ENCODE measurements at places on chromosomes 2 and 18.

- DNase-seq, result no peak
Observed at GRCh38 chr18:44135741-44136140, 544.9 kb upstream of the SETBP1 start.

- DNase-seq, result no peak
Observed at GRCh38 chr2:152022090-152022489, 76.8 kb downstream of the CACNB4 start.

DNA sequence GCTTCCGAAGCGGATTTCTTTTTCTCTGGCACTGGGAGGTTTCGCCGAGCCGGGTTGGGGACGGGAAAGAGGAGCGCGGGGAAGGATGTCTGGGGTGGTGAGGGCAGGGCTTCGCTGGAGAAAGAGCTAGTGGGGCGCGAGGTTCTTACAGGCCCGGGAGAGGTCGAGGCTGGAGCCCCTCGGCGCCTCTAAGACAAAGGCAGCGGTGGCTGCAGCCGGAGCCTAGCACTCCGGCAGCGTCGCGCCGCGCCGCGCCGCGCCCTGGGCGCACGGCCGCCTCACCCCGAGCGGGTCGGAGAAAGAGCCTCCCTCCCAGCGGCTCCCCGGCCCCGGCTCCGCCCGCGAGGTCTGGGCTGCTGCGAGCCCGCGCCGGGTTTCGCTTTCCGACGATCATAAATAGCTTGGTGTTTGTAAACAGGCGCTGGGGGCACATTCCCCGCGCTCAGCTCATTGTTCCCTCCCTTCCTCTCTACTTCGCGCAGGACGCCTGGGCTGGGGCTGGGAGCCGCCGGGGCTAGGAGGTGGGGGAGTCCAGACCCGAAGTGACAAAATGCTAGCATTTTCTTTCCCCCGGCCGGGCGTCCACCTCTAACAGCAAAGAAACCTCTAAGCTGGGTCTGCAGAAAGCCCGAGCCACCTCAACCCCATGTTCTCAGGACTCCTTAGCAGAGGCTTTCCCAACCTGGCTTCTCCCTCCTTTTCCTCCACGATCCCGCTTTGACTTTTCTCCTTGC is 813 bp upstream of the MEIS1 start:
- DNase-seq, result no peak

- peak; percentile 1 for DNase-seq
Observed at GRCh38 chr18:61635901-61636528, 256.8 kb downstream of the RNF152 start.

- no peak for DNase-seq
Observed at GRCh38 chr2:46200100-46200690, 97.0 kb upstream of the EPAS1 start.

GRCh38 chr2:220220009-220220408 is 592.6 kb downstream of the SLC4A3 start:
- no peak for DNase-seq

- no peak for DNase-seq
Observed at GRCh38 chr18:76377359-76377756, 117.7 kb downstream of the ZNF516 start.

GRCh38 chr2:48767330-48767729 is 11.8 kb upstream of the LHCGR start:
- DNase-seq, result no peak

- DNase-seq, result no peak
Observed at GRCh38 chr2:10382354-10383061, 65.6 kb downstream of the ODC1 start.

DNA sequence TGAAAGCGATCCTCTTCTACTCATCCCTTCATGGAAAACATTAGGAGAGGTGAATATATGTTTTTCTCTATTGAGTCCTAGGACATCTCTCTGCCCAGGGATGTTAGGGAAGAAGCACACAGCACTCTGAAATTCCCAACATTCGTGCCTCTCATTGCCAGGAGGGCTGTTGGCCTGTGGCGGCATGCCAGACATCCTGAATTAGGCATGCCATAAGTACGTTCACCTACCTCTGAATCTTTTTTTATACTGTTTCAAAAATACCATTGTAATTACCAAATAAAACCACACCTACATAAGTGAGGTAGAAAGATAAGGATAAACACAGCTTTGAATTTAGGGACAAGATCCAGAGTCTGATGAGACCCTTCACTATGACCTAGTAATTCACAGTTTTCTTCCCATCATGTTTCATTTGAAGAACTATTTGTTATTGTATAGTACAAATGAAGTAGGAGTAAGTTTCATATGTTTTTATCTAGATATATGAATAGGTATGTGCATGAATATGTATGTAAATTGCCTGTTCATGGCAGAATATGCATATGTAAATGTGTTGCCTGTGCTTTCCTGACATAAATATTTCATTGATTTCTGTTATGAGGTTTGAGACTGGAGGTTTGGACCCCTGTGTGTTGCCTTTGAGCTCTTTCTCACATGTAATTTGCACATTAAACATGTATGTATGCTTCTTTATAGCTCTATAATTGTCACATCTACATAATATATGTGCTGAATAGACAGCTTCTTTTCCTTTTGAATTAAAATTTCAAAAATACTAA is 66.6 kb upstream of the STAM2 start:
- no peak for DNase-seq

DNA sequence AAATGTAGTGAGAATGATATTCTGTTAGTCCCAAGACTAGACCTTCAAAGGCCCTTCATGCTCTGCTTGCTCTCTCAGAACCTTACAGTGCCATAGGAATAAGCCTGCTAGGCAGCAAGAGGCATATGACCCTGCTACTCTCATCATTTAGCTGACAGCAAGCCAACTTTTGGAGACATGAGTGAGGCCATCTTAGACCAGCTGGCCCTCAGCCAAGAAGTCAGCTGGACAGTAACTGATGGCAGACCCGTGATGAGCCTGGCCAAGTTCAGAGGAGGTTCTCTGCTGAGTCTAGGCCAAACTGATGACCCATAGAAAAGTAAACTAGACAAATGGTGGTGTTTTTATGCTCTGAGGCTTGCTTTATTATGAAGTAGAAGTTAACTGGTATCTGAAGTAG is 82.6 kb downstream of the C18orf54 start:
- DNase-seq, result no peak

- no peak for DNase-seq
Observed at GRCh38 chr2:177606636-177607035, 214.1 kb downstream of the AGPS start.

DNA sequence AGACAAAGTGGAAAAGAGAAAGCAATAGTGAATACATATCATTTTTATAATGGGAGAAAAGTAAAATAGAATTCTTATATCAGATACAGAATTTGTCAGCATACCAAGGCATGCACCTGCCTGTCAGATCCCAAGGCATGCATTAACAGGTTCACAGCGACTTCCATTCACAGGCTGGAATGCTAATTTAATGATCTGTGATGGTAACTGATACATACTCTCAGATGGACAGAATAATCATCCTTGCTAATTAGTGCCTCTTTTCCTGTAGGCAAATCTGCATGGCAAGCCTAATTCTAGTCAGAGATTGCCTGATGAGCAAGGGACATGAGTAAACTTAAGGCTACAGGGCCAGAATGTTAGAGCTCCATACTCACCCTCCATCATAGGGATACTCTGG is 76.1 kb downstream of the PRKRA start:
- no peak for DNase-seq

GRCh38 chr2:182229297-182229696 is 197.5 kb downstream of the PDE1A start:
- DNase-seq, result no peak

DNA sequence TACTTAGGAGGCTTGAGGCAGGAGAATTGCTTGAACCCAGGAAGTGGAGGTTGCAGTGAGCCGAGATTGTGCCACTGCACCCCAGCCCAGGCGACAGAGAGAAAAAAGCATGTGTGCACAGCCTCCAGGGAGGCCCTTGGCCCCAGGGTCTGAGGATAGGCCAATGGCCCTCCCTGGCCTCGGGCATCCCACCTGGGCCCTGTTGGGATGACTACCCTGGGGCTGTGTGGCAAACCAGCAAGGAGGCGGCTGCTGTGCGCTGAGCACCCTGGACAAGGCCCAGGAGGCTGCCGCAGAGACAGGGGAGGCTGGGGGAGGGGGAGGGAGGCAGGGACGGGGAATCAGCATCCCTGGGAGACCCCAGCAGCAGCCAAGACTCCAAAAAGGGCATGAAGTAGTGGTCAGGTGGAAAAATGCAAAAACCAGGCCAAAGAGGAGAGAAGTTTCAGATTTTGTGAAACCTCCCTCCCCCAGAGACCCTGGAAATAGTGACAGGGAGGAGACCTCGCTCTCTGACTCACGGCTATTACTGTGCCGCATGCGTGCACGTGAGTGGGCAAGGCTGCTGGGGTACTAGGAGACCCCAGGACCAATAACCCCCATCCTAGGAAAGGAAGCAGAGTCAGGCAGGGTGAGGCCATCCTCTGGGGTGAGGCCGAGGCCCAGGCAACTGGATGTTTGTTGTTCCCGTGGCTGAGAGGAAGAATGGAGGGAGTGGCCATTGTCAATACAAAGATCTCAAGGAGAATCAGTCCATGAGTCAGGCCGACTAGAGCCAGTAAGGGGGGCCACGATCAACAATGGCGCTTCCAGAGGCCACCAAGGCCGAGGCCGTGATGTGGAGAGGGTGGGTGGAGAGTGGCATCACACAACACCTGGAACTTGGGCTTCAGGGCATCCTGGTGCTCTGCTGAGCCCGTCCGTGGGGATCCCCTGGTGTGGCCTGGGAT is 16.0 kb upstream of the B3GNT7 start:
- no peak for DNase-seq

DNA sequence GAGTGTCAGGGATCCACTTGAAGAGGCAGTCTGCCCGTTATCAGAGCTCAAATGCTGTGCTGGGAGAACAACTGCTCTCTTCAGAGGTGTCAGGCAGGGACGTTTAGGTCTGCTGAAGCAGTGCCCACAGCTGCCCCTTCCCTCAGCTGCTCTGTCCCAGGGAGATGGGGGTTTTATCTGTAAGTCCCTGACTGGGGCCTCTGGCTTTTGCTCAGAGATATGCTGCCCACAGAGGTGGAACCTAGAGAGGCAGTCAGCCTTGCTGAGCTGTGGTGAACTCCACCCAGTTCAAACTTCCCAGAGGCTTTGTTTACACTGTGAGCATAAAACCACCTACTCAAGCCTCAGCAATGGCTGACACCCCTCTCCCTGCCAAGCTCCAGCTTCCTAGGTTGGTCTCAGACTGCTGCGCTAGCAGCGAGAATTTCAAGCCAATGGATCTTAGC is 38.1 kb downstream of the PLEK start:
- DNase-seq, result no peak

- DNase-seq, result no peak
Observed at GRCh38 chr2:11043245-11043644, 112.0 kb upstream of the SLC66A3 start.

- DNase-seq, result no peak
Observed at GRCh38 chr2:437756-438393, 150.0 kb upstream of the ALKAL2 start.

GRCh38 chr2:44450806-44451205 is 89.1 kb downstream of the CAMKMT start:
- no peak for DNase-seq

DNA sequence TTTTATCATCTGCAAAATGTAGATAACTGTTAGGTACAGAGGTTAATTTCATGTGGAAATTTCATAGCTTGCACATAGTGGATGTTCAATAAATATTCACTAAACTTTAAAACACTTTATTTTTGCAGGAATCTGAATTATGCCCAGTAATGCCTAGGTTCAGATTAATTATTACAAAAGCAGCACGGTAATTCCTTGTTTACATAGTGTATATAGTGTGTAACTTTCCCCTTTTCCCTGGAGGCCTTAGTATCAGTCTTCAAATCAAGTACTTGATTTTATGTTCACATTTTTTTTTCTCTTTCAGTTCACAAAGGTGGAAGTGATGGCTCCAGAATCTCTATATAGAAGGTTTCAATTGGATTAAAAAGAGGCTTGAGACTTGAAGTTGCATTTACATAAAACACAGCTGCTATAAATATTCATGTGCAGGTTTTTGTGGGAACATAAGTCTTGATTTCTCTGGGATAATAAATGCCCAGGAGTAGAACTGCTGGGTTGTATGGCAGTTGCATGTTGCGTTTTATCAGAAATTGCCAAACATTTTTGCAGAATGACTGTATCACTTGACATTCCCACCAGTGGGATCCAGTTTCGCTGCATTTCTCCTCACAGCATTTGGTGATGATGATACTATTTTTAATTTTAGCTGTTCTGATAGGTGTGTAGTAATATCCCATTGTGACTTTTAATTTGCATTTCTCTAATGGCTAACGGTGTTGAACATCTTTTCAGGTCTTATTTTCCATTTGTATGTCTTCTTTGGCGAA is 27.6 kb upstream of the LGALSL start:
- DNase-seq, result no peak

GRCh38 chr2:20424300-20425290 is 22.3 kb upstream of the RHOB start:
- no peak for DNase-seq

DNA sequence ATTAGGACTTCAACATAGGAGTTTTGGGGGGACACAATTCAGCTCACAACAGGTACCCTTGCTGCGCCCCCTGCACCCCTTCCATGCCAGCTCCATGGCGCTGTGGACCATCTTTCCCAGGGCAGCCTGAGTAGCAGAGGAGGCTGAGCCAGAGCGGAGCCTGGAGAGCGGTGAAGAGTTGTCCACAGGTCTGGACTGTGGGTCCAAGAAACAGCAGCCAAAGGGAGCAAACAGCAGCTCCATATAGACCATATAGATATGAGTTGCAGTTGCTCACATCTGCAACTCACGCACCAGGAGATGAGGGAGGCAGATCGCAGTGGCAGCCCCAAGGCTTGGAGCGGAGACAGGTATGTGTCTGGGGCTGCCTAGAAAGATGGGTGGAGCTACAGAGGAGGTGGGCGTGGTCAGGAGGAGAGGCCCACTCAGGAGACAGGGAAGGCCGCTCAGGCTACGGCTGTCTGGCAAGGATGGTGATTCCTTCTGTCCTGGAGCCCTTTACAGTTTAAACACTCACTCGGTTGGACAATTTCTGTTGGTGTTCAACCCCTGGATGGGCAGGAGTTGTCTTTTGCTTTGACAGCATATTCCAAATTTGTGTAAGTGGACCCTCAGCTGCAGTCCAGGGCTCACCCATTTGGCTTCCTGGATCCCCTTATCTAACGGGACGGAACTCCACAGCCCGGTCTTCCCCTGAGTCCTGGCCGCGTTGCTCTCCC is 155.1 kb downstream of the LPIN1 start:
- no peak for DNase-seq

DNA sequence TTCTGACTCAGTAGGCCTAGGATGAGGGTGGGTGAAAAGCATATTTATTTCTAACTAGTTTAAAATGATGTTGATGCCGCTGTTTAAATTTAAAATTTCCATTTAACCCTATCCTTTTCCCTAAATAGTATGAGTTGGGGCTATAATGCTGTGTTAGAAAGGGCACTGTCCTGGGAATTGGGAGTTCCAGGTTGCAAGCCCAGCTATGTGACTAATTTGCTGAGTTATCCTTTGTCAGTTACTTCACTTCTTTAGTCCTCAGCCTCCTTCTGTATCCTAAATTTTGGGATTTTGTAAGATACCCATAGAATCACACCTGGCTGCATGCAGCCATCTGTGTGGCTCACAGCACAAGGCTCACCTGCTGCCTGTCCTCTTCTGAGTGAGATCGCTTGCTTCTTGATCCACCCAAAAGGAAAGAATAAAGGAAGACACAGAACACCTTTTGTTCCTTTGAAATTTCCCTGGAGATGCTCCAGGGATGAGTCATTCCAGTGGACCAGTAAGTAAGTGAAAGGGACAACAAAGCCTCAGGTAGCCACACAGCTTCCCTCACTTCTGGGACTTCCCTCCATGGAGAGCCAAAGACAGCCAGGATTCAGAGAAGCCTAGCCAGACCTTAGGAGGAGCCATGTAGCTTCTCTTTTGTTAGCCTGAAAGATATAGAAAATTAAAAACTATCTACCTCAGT is 97.2 kb downstream of the DTNA start:
- no peak for DNase-seq
